Mesothelial cell of epicardium (in vitro differentiated cells): ENCODE measurements at places on chromosomes 5 and 9. TPM values are rescaled to one million over a fixed set of nuclear protein-coding genes. Genes with fewer than 3 reads are reported as not detected.

The SERINC5 gene
- 87.6 to 91.0 TPM (median 89.5 TPM) in 3 replicates for total RNA-seq

The CKS2 gene
- 54.5 to 57.6 TPM (median 54.9 TPM) in 3 replicates for total RNA-seq

The PHF24 gene
- 0.62 to 0.99 TPM (median 0.83 TPM) in 3 replicates for total RNA-seq

The SLC1A1 gene
- 3.5 to 4.8 TPM (median 3.9 TPM) in 3 replicates for total RNA-seq

DNA sequence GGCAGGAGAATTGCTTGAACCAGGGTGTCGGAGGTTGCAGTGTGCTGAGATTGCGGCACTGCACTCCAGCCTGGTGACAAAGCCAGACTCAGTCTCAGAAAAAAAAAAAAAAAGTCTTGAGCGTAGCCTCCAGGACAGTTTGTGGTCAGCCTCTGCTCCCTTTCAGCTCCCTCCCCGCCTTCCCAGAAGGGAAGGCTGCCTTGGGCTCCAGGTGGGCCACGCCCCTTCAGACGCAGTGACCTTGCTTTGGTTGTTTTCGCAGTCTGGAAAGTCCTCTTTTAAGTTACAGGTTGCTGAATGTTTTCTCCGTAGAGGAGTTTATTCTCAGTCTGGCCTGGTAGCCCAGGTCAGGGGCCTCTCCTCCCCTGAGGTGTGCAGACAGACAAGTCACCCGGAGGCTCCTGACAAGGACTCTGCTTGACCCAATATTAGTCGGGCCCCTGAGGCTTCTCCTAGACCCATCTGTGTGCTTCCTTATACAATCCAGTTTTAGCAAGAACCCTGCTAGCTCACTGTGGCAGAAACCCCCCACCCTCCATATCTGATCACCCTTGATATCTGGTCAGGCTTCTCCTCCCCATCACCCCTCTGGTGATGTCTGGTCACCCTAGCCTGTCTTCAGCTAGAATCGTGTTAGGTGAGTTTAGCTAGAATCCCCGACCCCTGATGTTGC lies 31.6 kb upstream of the N4BP3 start:
- H3K27ac ChIP-seq, result peak overlapping the region; percentile 30
- no peaks in the 10 kb centered on the region for H3K27me3 ChIP-seq
- no peak for DNase-seq
- H3K4me3 ChIP-seq, result no peak overlapping the region
- H3K4me1 ChIP-seq, result peaks cover 14% of the 10 kb centered on the region

- peaks cover 20% of the 10 kb centered on the region for H3K27me3 ChIP-seq
- no peak overlapping the region for H3K27ac ChIP-seq
- DNase-seq, result no peak
- no peak overlapping the region for H3K4me3 ChIP-seq
- no peaks in the 10 kb centered on the region for H3K36me3 ChIP-seq
Measured at GRCh38 chr9:78130004-78130403, 98.4 kb upstream of the GNAQ start.

DNA sequence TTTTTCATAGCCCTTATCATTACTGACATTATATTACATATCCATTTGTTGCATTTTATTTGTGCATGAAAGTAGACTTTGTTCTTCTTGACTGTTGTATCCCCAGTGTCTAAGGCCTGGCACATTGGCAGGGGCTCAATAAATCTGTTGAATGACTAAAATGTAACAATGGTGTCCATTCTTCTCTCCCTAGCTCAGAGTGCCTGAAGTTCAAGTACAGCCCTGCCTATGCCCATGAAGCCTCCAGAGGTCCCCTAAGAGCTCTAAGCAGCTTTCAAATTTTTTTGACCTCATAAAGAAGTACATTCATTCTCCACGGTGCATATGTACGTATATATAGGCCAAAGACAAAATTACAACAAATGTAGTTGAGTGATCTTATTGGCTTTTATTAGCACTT lies 4.2 kb upstream of the BSPRY start:
- H3K27ac ChIP-seq, result peak overlapping the region; percentile 36
- peaks cover 24% of the 10 kb centered on the region for H3K27me3 ChIP-seq
- no peak overlapping the region for H3K4me3 ChIP-seq
- H3K4me1 ChIP-seq, result peaks cover 29% of the 10 kb centered on the region
- DNase-seq, result no peak

DNA sequence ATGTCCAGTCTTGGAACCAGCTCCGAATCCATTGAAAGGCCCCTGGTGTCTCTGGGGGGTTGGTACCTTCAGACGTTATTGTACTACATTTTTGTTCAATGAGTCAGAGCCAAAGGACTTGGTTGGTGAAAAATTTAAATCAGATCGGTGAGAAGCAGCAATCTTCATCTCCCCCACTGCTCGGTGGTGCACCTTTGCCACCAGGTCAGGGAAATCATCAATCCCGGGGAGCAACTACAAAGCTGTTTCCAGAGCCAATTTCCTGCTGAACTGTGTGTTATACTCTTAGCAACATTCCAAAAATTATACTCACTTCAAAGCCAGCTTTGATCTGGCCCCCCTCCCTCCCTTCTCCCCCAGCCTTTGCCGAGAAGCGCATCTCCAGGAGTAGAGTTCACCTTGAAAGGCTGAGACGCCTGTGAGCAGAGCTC lies 375.2 kb upstream of the WWC1 start:
- H3K36me3 ChIP-seq, result peaks cover 6% of the 10 kb centered on the region
- H3K4me3 ChIP-seq, result no peak overlapping the region
- H3K27me3 ChIP-seq, result no peaks in the 10 kb centered on the region
- DNase-seq, result no peak

DNA sequence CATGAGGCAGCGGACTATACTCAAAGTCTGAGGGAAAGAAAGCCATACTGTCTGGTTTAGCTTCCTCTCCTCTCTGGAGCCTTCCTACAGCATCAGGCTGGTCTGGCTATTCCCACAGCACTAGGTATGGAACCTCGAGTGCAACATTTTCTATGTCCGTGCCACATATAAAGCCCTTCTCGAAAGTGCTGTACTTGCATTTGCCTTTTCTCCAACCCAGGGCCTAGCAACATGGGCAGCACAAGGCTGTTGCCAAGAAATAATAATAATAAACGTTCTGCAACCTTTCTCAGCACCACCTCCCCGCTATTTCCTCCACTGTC lies 804 bp downstream of the MED10 start:
- peak overlapping the region; percentile 99 for H3K4me3 ChIP-seq
- H3K36me3 ChIP-seq, result peaks cover 38% of the 10 kb centered on the region
- peak overlapping the region; percentile 98 for H3K27ac ChIP-seq
- peaks cover 9% of the 10 kb centered on the region for H3K27me3 ChIP-seq
- no peak for DNase-seq

GRCh38 chr5:73565969-73566547 lies 515 bp downstream of the UTP15 start:
- peaks cover 23% of the 10 kb centered on the region for H3K4me1 ChIP-seq
- peaks cover 22% of the 10 kb centered on the region for H3K36me3 ChIP-seq
- peak overlapping the region; percentile 97 for H3K4me3 ChIP-seq
- H3K27ac ChIP-seq, result peak overlapping the region; percentile 100
